ENCODE measurements at places on chromosomes 16 and 17.

- DNase-seq: no peak
Observed at GRCh38 chr16:10485159-10485558, 95.2 kb downstream of the EMP2 start.

DNA sequence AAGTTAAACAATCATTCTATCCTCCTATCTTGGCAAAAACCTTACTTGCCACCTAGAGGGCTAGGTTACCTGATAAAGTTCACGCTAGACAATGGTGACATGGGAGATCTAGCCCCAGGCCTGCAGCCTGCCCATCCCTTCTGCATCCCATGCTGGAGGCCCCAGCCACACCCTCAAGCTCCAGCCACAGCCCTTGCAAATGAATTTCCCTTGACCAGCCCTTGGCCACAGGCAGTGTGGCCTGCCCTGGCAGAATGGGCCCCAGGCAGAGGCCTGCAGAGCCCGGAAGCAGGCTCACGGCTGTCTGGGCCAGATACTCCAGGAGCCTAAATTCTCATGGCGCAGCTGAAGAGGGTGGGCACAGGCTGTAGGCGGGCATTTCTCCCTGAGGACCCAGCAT is 14.9 kb downstream of the WNT3 start:
- no peak for DNase-seq

GRCh38 chr17:66413559-66414520 is 111.4 kb downstream of the PRKCA start:
- no peak for DNase-seq

DNA sequence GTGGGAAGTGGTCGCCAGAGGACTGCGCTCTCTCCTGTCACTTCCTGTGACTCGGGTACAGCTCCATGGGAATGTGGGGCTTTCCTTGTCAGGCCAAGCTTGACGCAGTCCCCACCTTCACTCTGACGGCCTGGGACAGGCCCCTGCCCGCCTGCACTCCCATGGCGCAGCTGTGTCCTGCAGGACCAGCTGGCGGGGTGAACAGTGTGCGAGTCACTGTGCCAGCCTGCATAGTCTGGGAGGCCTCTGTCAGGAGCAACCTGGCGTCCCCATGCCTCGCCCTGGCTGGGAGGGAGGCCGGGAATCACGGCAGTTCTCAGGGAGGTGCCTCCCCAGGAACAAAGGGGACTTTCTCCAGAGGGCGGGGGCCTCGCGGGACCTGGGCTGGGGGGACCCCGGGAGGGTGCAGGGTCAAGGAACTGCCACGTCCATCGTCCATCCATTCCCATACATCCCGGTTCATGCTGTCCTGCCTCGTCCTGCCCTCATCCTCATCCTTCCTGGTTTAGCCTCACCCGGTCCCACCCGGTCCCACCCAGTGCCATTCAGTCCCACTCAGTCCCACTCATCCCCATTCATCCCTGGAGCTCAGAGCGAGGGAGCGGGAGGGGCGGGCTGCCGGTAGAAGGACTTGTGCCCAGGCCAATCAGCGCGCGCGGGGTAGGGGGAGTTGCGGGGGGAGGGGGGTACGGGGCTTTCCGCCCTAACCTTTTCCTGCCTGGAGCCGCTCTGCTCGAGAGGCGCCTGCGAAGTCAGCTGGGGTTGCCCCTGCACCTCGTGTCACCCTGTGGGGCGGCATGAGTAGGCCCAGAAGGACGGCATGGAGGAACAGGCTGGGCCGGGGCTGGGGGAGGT is 13.4 kb downstream of the FLYWCH1 start:
- no peak for DNase-seq

GRCh38 chr16:88768071-88768783 is 16.8 kb downstream of the PIEZO1 start:
- peak; percentile 41 for DNase-seq

- no peak for DNase-seq
Observed at GRCh38 chr17:76104140-76104895, 731 bp upstream of the EXOC7 start.

GRCh38 chr17:61757168-61757567 is 106.2 kb downstream of the BRIP1 start:
- no peak for DNase-seq

GRCh38 chr17:69959283-69959682 is 115.7 kb upstream of the KCNJ16 start:
- DNase-seq: no peak

- no peak for DNase-seq
Observed at GRCh38 chr17:34633351-34633750, 54.0 kb downstream of the TMEM132E start.

DNA sequence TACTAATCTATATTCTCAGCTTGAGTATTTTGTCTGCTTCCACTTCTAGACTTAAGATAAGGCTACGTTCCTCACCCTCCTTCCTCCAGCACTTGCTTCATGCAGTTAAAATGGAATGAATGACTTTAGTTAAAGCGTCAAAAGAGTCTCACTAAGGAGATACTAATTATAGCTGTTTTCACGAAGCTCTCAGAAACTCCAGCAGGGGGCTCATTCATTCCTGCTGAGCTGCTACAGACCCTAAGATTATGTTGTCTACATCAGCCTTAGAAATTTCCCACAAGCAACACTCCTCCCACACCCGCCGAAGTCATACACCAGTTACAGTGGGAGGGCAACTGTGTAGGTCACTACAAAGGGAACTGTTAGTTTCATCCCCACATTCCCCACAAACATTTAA is 57.0 kb upstream of the KIFC3 start:
- DNase-seq: no peak

DNA sequence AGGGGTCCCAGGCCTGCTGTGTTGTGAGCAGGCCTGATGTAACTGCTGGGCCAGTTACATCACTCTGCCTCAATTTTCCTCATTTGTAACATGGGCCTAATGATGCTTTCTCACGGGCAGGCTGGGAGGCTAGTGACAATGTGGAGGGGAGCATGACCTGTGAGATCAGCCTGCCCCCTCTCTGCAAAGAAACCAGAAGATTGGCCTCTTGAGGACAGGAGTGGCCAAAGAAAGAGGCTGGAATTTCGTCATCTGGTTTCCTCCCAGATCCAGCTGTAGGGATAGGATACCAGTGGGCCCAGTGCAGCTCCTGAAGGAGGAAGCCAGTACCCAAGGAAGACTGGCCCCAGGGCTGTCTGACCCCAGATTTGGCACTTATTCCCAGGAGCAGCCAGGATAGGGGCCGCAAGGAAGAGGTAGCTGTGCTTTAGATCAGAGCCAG is 615 bp upstream of the SREBF1 start:
- no peak for DNase-seq

All from midbrain (tissue), 1 donor.